ENCODE measurements at places on chromosomes 11 and 22.

GRCh38 chr11:74820763-74821162, 72.1 kb downstream of the RNF169 start:
- no peak for DNase-seq

DNA sequence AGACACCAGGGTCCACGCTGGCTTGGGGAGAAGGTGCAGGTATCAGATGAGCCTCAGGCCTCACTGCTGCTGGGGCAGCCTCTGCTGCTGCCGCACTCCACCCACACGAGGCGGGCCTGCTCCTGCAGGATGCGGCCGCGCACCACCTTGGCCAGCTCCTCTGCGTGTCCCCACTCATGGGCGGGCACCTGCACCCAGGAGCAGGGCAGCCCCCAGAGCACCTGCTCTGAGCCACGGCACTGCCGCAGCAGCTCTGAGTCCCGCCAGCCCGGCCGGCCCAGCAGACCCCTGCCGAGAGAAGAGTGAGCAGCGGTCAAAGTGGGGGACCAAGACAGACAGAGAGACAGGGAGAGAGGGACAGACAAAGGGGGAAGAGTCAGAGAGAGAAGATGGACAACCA, 4.9 kb upstream of the MFNG start:
- no peak for DNase-seq

- no peak for DNase-seq
Observed at GRCh38 chr11:14774721-14775120, 117.3 kb downstream of the CYP2R1 start.

- no peak for DNase-seq
Observed at GRCh38 chr22:46581538-46582244, 38.5 kb upstream of the GRAMD4 start.

GRCh38 chr11:72741849-72742512, 10.2 kb downstream of the ARAP1 start:
- no peak for DNase-seq

DNA sequence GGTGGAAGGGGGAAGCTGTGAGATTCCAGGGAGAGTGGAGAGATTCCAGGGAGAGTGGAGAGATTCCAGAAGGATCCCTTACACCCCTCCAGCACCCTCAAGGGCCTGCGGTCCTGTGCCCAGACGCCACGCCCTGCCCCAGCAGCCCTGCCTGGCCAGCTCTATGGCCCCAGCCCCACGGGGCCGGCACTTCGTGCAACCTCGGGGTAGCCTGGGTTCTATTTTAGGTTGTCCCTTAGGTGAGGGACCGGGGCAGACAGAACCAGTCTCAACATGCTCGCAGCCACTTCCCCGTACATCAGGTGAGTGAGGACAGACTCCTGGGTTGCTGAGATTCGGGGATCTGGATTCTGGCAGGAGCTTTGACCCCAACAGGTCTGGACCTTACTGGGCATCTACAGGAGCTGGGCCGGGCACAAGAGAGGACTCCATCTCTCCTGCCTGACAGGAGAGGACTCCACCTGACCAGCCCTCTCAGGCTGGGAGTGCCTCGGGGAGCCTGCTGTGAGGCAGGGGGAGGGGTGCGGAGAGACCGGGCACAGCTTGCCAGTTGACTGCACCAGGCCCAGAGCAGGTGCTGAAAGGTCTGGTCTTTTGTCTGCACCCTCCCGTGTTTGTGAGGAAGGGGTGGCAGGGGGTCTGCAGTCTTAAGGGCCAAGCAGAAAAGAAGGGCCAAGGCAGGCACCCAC, 8.5 kb upstream of the ADORA2A start:
- DNase-seq = no peak

DNA sequence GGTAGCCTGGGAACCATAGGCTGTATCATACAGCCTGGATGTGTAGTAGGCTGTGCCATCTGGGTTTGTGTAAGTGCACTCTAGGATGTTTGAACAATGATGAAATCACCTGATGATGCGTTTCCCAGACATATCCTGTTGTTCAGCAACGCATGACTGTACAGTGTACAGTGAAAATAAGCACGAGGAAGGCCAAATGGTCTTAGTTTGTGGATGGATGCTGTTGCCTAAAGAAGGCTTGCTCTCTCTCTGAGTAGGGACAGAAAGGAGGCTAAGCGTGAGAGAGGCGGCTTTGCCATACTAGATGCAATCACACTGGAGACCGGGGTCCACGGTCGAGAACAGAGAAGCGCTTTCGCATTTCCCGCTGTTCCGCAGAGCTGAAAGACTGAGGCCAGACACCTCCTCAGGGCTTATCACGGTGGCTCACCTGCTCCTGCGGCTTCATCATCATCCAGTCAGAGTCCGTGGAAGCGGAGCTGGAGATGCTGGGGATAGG, 27.6 kb upstream of the APLP2 start:
- DNase-seq = no peak

GRCh38 chr22:33597274-33597985, 322.8 kb downstream of the LARGE1 start:
- no peak for DNase-seq

- peak; percentile 82 for DNase-seq
Observed at GRCh38 chr11:83007909-83008580, 63.7 kb downstream of the RAB30 start.

Measured in D341Med (cell line).